ENCODE measurements at places on chromosomes 2 and 18.

- DNase-seq = no peak
Measured at GRCh38 chr2:235672720-235673119, 178.9 kb downstream of the AGAP1 start.

GRCh38 chr2:186381573-186381972, 104.5 kb upstream of the ZC3H15 start:
- DNase-seq = no peak

DNA sequence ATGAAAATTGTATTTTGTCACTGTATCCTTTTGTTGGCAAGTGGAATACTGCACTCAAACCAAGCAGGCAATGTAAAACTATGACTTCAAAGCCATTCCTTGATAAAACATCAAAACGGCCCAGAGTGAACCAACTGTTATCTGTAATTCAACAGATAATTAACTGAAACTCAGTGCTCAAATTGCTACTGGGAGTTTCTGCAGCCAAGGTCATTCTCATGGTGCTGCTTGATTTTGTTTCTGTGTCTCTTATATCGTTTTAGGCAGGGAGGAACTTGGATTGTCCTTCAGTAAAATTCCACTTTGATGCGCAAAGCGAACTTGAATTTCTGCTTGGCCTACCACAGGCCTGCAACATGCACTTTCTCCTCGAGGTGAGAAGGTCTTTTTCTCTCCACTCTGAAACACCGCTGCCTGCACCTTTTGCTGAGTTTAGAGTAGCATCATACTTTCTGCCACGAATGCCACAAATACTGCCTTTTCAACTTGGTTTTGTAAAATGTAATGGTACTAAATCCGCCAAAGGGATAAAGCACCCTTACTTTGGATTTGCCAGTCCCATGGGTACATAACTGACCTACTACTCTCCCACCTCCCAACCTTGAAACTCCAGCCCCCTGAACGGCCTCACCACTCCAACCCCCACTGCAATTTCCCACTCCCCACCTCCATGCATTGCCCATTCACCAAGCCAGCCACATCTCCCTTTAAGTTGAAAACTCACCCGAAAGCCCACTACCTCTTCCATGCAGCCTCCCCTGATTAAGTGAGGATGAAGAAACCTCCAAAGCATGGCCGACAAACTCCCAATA, 204.7 kb downstream of the TGIF1 start:
- no peak for DNase-seq

DNA sequence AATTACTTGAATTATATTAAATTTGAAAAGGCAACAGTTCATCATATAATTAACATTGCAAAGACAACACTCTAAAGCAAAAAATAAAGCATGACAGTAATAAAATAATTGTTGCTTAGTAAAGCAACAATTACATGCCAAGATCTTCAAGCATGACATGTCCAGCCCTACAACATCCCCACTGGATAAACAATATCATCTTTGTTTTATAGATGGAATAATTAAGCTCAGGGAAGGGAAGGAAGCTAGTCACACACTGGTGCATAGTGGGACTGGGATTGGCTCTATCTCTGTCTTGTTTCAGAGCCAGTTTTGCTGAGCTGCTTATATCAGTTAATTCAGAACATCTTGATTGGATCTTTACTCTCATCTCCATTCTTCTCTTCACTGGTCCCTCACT, 49.9 kb upstream of the PARD3B start:
- DNase-seq = no peak

- no peak for DNase-seq
Measured at GRCh38 chr2:196079052-196079451, 10.4 kb upstream of the DNAH7 start.

Data from stimulated activated CD4-positive, alpha-beta T cell treated with anti-CD3 and anti-CD28 coated beads, Interleukin-4, amount 100 ng/mL, for 24 hours (primary cell).